T-cell (primary cell): ENCODE measurements at places on chromosomes 11 and 22. TPM values are rescaled to one million over a fixed set of nuclear protein-coding genes. Genes with fewer than 3 reads are reported as not detected.

GRCh38 chr22:24845041-24845898 lies 39.3 kb downstream of the SGSM1 start:
- H3K27ac ChIP-seq: no peak overlapping the region
- no peaks in the 10 kb centered on the region for H3K4me1 ChIP-seq
- DNase-seq: no peak
- H3K4me3 ChIP-seq: no peak overlapping the region
- no peaks in the 10 kb centered on the region for H3K36me3 ChIP-seq

GRCh38 chr11:12693479-12694182 lies 19.4 kb downstream of the TEAD1 start:
- H3K27ac ChIP-seq: no peak overlapping the region
- no peak overlapping the region for H3K4me3 ChIP-seq
- peaks cover 33% of the 10 kb centered on the region for H3K27me3 ChIP-seq
- H3K4me1 ChIP-seq: no peaks in the 10 kb centered on the region
- no peak for DNase-seq

DNA sequence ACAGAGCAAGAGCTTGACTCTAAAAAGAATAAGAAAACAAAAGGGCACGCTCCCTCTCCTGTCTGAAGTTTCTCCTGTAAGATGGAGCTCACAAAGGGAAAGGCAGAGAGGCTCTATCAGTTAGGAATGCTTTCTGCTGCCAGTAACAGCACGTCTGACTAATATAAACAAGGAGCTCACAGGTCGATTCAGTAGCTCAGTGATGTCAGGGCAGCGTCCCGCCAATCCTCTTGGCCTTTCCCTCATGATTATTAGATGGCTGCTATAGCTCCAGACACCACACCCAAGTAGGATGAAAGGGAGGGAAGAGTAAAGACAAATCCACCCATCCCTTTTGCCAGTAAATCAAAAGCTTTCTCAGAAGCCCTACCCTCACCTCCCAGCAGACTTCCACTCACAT lies 51.3 kb upstream of the HMGXB4 start:
- no peak overlapping the region for H3K4me3 ChIP-seq
- H3K27ac ChIP-seq: no peak overlapping the region
- H3K36me3 ChIP-seq: no peaks in the 10 kb centered on the region
- no peaks in the 10 kb centered on the region for H3K27me3 ChIP-seq

GRCh38 chr11:12376259-12377081 lies 901 bp upstream of the PARVA start:
- no peak for DNase-seq
- H3K36me3 ChIP-seq: no peaks in the 10 kb centered on the region
- H3K27me3 ChIP-seq: peaks cover 21% of the 10 kb centered on the region
- peaks cover 13% of the 10 kb centered on the region for H3K4me1 ChIP-seq

DNA sequence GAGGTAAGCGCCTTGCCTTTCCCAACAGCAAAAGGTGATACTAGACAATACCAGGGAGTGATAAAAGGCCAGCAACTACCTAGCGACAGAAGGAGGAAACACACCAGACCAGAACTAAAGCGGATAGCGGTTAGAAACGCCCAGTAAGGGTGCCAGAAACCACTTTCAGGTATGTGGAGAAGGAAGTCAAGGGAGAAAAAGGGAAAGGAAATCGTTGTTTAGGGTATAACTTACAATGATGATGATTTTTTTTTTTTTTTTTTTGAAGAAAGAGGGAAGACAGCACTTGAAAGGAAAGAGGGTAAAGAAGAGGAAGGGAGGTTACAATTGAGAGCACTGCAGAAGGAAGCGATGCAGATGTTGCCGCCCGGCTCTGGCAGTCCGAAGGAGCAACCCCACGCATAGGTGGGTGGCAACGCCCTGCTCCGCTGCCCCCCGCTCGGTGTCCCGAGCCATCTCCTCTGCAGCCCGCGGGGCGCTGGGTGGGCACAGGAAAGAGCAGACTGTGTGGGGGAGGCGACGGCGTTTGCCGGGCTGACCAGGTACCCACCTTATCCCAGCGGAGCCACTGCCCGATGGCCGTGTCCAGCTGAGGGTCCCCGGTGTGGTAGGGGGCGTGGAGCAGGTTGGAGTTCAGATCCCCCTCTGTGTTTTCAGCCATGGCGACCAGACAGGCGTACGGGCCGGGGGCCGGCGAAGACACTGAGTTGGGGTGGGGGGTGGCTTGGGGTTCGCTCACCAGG lies 561 bp downstream of the PGM2L1 start:
- H3K27ac ChIP-seq: peak overlapping the region; percentile 59
- peaks cover 11% of the 10 kb centered on the region for H3K4me1 ChIP-seq
- no peaks in the 10 kb centered on the region for H3K27me3 ChIP-seq
- no peaks in the 10 kb centered on the region for H3K36me3 ChIP-seq

- H3K27me3 ChIP-seq: no peaks in the 10 kb centered on the region
- DNase-seq: no peak
- no peaks in the 10 kb centered on the region for H3K4me1 ChIP-seq
- no peaks in the 10 kb centered on the region for H3K36me3 ChIP-seq
Observed at GRCh38 chr11:87666730-87667129, 508.5 kb downstream of the RAB38 start.

- DNase-seq: no peak
- peak overlapping the region; percentile 25 for H3K4me3 ChIP-seq
- H3K4me1 ChIP-seq: peaks cover 63% of the 10 kb centered on the region
- no peaks in the 10 kb centered on the region for H3K36me3 ChIP-seq
- peak overlapping the region; percentile 55 for H3K27ac ChIP-seq
Observed at GRCh38 chr22:23218867-23219251, 38.5 kb downstream of the BCR start.

GRCh38 chr22:20567993-20568417 lies 60.6 kb downstream of the MED15 start:
- peaks cover 92% of the 10 kb centered on the region for H3K4me1 ChIP-seq
- peaks cover 52% of the 10 kb centered on the region for H3K36me3 ChIP-seq
- no peak overlapping the region for H3K4me3 ChIP-seq
- peak overlapping the region; percentile 55 for H3K27ac ChIP-seq
- DNase-seq: no peak
- no peaks in the 10 kb centered on the region for H3K27me3 ChIP-seq

- H3K4me3 ChIP-seq: no peak overlapping the region
- no peaks in the 10 kb centered on the region for H3K36me3 ChIP-seq
- no peaks in the 10 kb centered on the region for H3K4me1 ChIP-seq
Observed at GRCh38 chr11:32792948-32793475, 1.4 kb downstream of the CCDC73 start.

- H3K27ac ChIP-seq: no peak overlapping the region
- H3K4me3 ChIP-seq: no peak overlapping the region
- no peaks in the 10 kb centered on the region for H3K27me3 ChIP-seq
- no peaks in the 10 kb centered on the region for H3K4me1 ChIP-seq
Observed at GRCh38 chr11:127675581-127675980, 675.0 kb upstream of the KIRREL3 start.

- DNase-seq: no peak
- H3K27me3 ChIP-seq: no peaks in the 10 kb centered on the region
- H3K4me3 ChIP-seq: no peak overlapping the region
- no peaks in the 10 kb centered on the region for H3K4me1 ChIP-seq
- peaks cover 61% of the 10 kb centered on the region for H3K36me3 ChIP-seq
Observed at GRCh38 chr22:27896245-27896644, 22.8 kb downstream of the PITPNB start.

DNA sequence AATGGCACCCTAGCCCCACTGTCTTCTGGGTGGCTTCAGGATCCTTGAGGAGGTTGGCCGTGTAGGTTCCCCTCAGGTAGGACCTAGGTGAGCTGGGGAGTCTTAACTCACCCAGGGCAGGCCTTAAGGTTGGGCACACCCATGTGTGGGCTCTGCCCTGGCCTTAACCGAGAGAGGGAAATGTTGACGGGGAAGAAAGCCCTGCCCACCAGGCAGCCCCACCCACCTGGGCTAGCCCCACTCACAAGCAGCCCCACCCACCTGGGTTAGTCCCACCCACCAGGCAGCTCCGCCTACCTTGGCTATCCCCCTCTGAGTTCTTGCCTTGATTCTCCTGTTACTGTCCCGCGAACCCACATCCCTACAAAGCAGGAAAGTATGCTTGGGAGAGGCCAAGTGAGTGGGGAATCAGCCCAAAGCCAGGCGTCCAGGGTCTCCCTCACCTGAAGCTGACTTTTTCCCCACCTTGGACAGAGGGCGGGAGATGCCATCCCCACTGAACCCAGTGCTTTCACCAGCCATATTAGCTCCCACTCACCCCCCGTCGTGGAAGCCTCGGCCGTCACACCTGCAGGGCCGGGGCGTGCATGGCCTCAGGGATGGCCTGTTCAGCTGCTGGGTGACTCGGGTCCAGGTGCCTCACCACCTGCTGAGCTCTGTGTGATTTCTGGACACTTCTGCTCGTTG lies at the start of gene MYEOV:
Gene MYEOV (plus strand): TSS at position 337 of the 687 bp plus-strand sequence. CDS start 1,200 bp downstream, outside the sequence.
- peaks cover 18% of the 10 kb centered on the region for H3K27me3 ChIP-seq
- no peaks in the 10 kb centered on the region for H3K36me3 ChIP-seq
- H3K27ac ChIP-seq: no peak within 1 kb of the TSS
- H3K4me1 ChIP-seq: peaks cover 30% of the 10 kb centered on the region

- no peak overlapping the region for H3K4me3 ChIP-seq
- no peak overlapping the region for H3K27ac ChIP-seq
- H3K4me1 ChIP-seq: peaks cover 9% of the 10 kb centered on the region
- no peak for DNase-seq
Observed at GRCh38 chr11:112320668-112321067, 60.0 kb upstream of the PLET1 start.

GRCh38 chr11:120612513-120613263 lies 101.1 kb downstream of the GRIK4 start:
- H3K27ac ChIP-seq: no peak overlapping the region
- no peak overlapping the region for H3K4me3 ChIP-seq
- no peak for DNase-seq
- H3K27me3 ChIP-seq: no peaks in the 10 kb centered on the region

- H3K27me3 ChIP-seq: no peaks in the 10 kb centered on the region
- DNase-seq: no peak
- H3K4me1 ChIP-seq: no peaks in the 10 kb centered on the region
- no peak overlapping the region for H3K4me3 ChIP-seq
Observed at GRCh38 chr11:35398881-35399280, 20.5 kb downstream of the SLC1A2 start.

GRCh38 chr11:116256215-116256614 lies 516.6 kb downstream of the BUD13 start:
- no peak overlapping the region for H3K4me3 ChIP-seq
- no peaks in the 10 kb centered on the region for H3K4me1 ChIP-seq
- H3K27ac ChIP-seq: no peak overlapping the region

GRCh38 chr11:3094223-3094824 lies 37.1 kb upstream of the CARS1 start:
- no peak overlapping the region for H3K27ac ChIP-seq
- no peak overlapping the region for H3K4me3 ChIP-seq
- H3K4me1 ChIP-seq: peaks cover 13% of the 10 kb centered on the region
- H3K36me3 ChIP-seq: no peaks in the 10 kb centered on the region
- H3K27me3 ChIP-seq: no peaks in the 10 kb centered on the region
- DNase-seq: no peak

- H3K36me3 ChIP-seq: no peaks in the 10 kb centered on the region
- DNase-seq: no peak
- H3K27me3 ChIP-seq: no peaks in the 10 kb centered on the region
Observed at GRCh38 chr11:119691020-119691666, 37.9 kb downstream of the NECTIN1 start.

DNA sequence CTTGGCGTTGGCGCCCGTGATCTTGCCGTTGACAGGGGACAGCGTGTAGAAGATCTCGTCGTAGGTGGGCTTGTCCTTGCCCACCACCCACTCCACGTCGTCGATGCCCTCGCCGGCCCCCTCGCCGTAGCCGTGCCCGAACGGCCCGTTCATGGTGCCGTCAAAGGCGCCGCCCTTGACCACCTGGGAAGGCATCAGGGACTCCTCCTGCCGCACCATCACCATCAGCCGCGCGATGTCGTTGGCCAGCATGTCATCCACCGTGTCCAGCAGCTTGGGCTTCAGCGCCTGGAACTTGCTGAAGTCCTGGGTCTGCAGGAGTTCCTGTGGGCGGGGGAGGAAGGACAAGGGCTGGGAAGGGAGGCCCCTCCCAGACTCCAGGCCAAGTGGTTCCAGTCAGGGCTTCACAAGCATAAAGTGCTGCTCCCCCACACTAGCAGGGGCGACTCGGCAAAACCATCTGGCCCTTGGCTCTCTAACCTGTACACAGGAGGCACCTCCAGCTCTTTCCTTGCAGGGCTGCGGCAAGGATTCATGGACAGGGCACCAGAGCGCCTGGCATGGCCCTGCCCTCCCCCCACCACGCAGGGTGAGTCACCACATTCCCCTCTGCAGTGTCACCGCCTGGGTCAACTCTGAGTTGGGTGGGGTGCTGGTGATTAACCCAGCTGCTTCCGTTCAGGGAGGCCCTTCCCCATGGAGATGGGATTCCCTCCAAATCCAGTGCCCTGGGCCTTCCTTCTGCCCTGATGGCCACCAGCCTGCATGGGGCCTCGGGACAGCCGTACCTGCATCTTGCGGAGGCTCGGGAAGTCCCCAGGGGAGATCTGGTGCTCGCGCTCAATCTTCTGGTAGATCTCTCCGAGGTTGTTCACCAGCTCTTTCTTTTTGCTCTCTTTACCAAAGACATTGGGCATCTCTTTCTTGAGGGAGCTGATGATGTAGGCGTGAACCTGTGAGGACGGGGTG lies 10.4 kb upstream of the CDC42BPG start:
- no peak for DNase-seq
- H3K27ac ChIP-seq: peak overlapping the region; percentile 93
- H3K27me3 ChIP-seq: no peaks in the 10 kb centered on the region
- no peak overlapping the region for H3K4me3 ChIP-seq

DNA sequence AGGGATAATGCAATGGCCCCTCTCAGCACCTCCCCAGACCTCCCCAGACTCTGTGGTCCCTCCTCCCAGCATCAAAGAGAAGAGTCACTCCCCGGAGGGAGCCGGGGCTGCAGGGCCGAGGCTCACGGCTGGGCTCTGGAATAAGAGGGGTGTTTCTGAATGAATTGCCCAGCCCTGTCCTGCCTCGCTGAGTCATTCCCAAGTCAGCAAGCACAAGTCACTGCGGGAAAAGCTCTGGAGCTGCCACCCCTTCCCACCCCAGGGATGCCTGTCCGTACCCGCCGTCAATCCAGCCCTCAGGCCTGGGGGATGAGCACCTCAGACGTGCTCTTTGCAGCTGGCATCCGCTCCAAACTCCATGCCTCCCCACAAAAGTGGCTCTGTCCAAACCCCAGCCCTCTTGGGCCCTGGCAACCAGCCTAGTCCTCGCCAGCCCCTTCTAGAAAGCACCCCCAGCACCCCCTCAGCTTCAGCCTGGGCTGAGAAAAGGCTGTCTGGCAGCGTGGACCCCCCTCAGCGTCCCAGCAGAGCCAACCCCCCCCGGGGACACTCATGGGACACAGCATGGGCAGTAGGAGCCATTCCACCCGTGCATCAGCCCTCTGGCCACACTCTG lies 22.7 kb downstream of the CELSR1 start:
- peaks cover 14% of the 10 kb centered on the region for H3K27me3 ChIP-seq
- H3K27ac ChIP-seq: no peak overlapping the region
- H3K4me1 ChIP-seq: no peaks in the 10 kb centered on the region
- H3K36me3 ChIP-seq: no peaks in the 10 kb centered on the region
- no peak overlapping the region for H3K4me3 ChIP-seq
- no peak for DNase-seq

The TUBA8 gene
- total RNA-seq: 1.7 TPM

The LINC01488 gene
- total RNA-seq: not detected

The MRGPRX3 gene
- not detected for total RNA-seq

The GAL3ST3 gene
- not detected for total RNA-seq

The CARD16 gene
- total RNA-seq: 44.9 TPM

The POTEH gene
- total RNA-seq: not detected

The ACRV1 gene
- total RNA-seq: not detected

The KRTAP5-2 gene
- not detected for total RNA-seq

The MFRP gene
- total RNA-seq: not detected

The VWCE gene
- 1.3 TPM for total RNA-seq

The APOBEC3F gene
- total RNA-seq: 14.3 TPM

The CFAP68 gene
- total RNA-seq: 16.9 TPM

The LDHA gene
- total RNA-seq: 130 TPM

The ZNF215 gene
- 0.63 TPM for total RNA-seq

The MMP27 gene
- total RNA-seq: not detected
